ENCODE measurements at places on chromosomes 3 and 15. TPM values are rescaled to one million over a fixed set of nuclear protein-coding genes. Genes with fewer than 3 reads are reported as not detected.

- no peak for DNase-seq
Observed at GRCh38 chr15:76209523-76209922, 101.7 kb downstream of the ETFA start.

- DNase-seq, result no peak
Observed at GRCh38 chr15:55475842-55476241, 32.2 kb downstream of the DNAAF4 start.

- DNase-seq, result no peak
Observed at GRCh38 chr3:17227472-17227871, 342.7 kb downstream of the PLCL2 start.

DAPK2 gene
- polyA plus RNA-seq, result 10.5 TPM

LXN gene
- polyA plus RNA-seq, result 66.8 TPM

ROPN1 gene
- not detected for polyA plus RNA-seq

DNAJB8 gene
- not detected for polyA plus RNA-seq

IMPG2 gene
- 0.10 TPM for polyA plus RNA-seq
